Trophoblast cell (in vitro differentiated cells and primary cell): ENCODE measurements at places on chromosomes 2 and 18.

GRCh38 chr2:124079045-124079444 is 54.0 kb downstream of the CNTNAP5 start:
- DNase-seq = no peak

GRCh38 chr2:160207271-160207670 is 7.2 kb upstream of the ITGB6 start:
- DNase-seq = peak; percentile 97

DNA sequence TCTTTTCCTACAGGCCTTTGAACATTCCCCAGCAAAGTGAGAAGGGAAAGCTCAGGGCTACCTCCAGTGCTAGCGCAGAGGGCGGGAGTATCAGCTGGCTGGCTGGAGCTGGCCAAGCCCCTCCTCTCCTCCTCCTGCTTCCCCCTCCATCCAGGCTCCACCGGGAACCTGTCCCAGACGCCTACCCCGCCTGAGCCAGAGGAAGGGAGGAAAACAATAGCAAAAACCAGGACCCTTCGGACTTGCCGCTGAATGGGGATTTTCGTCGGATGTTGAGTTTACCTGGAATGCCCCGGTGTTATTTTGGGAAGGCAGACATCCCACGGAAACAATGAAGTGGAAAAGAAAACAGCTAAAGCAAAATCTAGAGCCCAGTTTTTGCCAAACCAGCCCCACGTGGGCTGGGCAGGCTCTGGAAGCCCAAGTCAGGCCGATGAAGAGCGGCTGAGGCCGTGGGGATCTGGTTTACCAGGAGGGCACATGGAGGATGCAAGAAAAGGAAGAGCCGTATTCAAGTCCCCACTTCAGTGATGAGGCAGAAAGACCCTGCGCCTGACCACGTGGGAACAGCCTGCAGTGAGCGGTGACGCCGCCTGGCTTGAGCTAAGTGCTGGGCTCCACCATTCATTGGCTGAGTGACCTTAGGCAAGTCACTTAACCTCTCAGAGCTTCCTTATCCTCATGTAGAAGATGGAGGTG is 100.4 kb upstream of the LCLAT1 start:
- no peak for DNase-seq

- no peak for DNase-seq
Measured at GRCh38 chr2:45339253-45339652, 271.8 kb downstream of the SRBD1 start.

DNA sequence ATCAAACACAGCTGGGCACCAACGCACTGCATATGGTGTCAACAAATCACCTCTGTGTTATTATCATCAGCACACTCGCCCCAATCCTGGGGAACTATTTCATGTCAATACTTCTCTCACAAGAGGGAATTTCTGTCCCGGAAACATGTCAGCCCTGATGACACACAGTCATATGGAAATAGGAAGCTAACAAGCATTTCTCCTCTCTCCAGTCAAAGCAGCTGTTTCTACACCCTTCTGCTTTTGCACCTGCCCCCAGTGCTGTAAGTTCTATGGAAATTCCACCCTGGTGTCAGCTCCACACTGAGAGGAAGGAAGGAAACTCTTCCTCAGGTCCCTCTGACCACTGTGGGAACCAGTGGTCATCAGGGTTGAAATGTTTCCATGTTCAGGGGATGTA is 447.6 kb upstream of the ID2 start:
- DNase-seq = no peak

GRCh38 chr18:10225300-10225699 is 229.1 kb upstream of the APCDD1 start:
- DNase-seq = no peak

DNA sequence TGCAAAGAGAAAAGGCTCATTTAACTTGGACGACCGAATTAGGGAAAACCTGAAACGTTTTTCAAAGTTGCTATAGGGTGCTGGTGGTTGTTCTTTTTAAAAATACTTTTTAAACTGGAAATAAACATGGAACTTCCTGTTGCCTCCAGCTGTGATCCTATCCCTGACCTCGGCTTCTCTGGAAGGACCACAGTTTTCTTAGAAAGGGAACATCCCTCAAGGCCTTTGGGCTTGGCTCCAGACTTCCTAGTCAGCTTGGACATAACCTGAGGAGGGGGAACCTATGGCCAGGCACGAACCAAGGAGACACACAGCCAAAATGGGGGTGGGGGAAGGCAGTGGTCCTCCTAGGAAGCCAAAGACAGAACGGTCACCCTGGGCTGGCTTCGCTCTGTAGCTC is 57.7 kb downstream of the CENPO start:
- no peak for DNase-seq

DNA sequence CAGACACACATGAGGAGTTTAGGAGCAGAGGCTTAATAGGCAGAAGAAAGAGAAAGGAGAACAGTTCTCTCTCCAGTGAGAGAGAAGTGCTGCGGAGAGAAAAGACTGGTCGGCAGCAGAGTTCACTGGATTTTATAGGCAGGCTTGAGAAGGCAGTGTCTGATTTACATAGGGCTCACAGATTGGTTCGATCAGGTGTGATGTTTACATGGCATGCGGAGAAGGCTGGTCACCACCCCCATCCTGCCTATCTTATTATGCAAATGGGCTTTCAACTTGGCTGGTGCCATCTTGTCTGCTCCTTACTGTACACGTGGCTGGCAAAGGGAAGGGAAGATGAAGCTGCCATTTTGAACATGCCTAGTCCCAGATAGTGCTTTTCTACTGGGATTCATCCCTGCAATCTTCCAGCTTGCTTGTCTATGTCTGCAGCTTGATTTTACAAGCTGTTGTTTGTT is 113.4 kb downstream of the AP1S3 start:
- DNase-seq = no peak

GRCh38 chr2:61419129-61419528 is 51.8 kb downstream of the USP34 start:
- no peak for DNase-seq

- peak; percentile 97 for DNase-seq
Measured at GRCh38 chr2:220224691-220225543, 597.5 kb downstream of the SLC4A3 start.

DNA sequence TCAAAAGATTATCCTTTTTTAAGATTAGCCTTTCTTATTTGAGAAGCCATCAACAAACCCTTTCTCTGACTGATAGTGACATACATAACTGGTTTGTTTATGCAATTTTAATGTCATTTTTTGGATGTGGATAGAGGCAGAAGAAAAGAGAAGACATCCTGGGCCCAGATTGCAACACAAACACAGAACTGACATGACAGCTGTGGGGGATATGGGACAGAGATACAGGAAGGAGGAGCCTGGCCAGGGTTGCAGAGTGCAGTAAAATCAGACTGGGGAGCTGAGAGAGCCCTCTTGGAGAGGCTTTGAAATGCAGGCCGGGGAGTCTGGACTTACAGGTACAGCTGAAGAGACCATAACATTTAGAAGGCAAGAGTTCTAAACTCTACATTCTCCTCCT is 65.1 kb downstream of the SIGLEC15 start:
- DNase-seq = no peak

DNA sequence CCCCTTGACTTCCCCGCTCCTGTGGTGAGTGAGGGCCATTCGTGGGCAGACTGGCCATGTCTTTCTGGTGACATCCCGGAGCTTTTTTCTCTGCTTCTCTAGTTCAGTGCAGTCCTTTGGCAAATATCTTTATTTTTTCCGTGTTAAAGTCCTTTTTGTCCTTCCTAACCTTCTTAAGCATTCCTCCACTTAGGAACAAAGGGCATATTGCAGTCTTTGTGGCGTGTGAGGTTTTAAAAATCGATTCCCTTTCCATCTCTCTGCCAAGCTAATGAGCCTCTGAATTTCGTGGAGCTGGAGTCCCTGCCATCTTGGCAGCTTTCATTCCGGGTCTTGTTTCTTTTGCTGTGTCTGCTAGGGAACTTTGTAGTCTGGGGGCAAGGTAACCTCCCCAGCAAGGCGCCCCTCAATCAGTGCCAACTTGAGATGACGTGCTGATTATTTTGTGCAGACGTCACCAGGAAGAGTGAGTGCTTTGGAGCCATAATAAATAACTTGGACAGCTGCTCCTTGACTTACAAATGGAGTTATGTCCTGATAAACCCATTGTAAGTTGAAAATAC is 5.1 kb downstream of the CNNM3 start:
- DNase-seq = no peak

DNA sequence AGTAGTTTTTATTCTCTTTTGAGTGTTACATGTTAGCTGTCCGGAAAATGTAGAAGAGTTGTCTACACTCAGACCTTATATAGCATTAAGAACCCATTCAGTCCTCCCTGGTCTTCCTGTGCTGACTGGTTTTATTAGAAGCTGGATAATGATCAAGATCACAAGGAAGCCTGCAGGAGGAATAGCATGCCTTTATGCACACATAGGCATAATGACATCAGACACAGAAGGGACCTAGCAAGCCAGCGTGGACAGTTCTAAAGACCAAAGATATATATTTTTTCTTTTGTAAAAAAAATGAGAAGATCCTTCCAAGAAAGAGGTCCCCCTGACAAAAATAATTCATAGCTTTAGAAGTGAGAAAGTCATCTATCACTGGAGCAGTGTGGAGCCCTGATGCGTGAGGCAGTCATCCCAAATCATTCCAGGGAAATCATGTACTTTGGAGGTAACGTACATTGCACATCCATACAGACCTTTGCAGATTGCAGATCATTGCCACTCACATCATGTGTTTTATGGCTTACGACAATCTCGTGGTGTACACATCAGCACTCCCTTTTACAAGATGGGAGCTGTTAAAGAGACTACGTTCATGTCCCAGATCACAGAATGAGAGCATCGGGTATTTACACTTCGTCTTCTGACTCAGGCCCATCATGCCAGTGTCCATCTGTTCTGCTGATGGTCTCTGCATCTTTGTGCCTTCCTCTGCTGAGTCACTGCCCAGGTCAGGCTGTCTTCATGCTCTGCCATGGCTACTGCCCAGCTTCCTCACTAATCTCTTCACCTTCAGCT is 334.0 kb downstream of the SOCS6 start:
- no peak for DNase-seq

DNA sequence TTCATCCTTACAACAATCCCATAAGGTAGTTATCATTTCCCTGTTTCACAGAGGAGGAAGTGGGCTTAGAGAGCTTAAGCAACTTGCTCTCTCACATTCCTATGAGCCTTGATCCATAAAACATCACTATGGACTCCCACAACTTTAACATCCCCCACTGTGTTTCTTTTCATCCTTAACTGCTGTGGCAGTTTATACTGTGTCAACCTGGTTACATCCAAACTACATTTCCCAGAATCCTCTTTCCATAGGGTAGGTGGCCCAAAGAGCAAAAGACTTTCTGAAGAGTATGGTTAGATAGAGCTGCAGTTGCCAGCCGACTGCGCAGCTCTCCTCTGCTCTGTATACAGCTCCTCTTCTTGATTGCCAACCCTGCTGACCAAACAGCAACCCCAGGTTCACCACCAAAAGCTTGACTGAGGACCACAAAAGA is 22.5 kb downstream of the MAP3K2 start:
- no peak for DNase-seq

DNA sequence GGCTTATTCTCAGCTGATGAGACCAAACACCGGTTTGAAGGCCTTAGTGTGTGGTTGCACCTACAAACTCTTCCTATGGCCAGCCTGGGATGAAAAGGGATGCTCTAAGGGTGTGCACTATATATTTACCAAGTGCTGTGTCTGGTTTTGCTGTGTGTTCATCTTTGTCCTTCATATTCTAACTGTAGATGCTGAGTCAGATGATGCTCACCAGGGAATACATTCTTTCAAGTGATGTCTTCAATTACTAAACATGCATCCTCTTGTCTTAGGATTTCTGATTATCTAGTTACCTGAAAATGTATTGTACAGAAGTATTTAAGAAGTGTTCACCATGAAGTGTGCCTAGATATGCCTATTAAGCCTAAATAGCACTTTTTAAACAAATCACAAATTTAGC is 1111.6 kb upstream of the ZEB2 start:
- DNase-seq = no peak

DNA sequence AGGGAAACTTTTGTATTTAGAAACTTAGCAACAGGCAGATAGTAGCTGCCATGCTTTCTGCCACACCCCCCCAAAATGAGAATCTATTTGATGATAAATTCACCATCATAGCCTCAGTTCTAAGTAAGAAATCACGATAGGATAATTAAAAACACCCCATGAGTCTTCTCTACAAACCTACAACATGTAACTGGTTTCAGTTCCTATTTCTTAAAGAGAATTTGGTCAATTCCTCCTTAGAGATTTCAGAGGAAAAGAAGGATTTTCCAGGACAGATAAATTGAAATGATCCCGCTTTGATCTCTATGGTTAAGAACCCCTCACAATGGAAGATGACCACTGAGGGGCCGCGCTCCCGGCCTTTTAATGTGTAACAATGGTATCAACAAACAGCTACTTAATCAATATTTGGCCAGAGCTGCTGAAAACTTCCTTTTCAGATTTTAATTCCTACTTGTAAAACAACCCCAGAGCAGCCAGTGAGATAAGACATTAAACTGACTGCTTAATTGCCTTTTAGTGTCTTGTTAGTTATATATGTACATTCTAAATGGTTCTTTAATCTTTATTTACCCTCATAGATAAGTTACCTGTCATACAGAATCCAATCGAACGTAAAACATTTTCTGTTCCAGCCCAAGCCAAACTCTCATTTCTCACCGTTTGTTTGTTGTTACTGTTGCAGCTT is 10.1 kb downstream of the PAX3 start:
- no peak for DNase-seq

- DNase-seq = no peak
Measured at GRCh38 chr2:71679491-71679890, 226.1 kb downstream of the DYSF start.

DNA sequence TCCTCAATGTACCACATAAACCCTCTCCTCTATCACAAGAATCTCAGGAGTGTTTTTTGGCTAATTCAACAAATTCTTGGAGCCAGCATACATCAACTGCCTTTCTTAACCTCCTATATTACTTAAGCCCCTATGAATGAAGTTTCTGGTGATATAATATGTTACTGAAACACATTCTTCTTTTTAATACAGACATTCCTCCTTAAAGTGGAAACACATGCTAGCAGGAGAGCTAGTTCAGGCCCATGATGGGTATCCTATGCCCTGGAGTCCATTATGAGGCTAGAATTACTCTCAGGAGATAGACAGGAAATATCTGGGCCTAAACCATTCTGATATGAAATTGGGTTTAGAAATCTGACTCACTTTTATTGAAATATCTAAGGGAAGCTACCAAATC is 26.6 kb upstream of the RMDN2 start:
- no peak for DNase-seq

DNA sequence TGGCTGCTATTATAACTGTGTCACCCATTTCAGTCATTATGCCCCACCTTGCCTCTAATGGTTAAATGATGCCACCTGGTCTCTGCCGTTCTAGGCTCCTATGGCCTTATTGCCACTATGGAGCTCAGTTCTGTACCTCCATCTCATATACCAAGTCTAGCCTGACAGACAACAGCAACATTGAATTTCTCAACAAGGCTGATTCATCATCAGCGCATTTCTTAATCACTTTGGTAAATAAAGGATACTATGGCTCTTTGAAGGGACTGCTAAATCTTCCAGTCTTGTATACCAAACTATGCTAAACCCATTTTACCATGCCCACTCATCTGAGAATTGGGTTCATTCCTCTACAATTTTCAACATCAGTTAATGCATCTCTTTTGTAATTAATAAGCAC is 784.5 kb upstream of the CELF4 start:
- no peak for DNase-seq

- no peak for DNase-seq
Measured at GRCh38 chr2:171141320-171141719, 19.4 kb downstream of the TLK1 start.
